ENCODE measurements at places on chromosomes 1 and 21. TPM values are rescaled to one million over a fixed set of nuclear protein-coding genes. Genes with fewer than 3 reads are reported as not detected.

DNA sequence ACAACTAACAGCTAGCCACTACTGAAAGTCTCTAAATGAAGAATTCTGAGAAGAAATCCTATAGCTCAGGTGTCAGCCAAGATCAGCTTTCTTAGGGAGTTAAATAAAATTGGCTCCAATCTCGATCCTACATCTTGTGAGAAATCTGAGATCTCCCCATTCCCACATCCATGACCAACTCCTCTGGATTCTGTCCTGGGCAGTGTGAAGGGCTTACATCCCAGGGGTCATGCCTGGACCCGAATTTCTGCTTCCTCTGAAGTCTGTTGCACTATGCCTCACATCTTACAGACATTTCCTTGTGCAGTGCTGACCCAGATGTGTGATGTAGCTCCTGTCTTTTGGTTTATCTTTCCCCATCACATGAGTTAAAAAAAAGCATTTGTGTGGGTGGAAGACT is 4.8 kb upstream of the TNN start:
- no peak for DNase-seq

DNA sequence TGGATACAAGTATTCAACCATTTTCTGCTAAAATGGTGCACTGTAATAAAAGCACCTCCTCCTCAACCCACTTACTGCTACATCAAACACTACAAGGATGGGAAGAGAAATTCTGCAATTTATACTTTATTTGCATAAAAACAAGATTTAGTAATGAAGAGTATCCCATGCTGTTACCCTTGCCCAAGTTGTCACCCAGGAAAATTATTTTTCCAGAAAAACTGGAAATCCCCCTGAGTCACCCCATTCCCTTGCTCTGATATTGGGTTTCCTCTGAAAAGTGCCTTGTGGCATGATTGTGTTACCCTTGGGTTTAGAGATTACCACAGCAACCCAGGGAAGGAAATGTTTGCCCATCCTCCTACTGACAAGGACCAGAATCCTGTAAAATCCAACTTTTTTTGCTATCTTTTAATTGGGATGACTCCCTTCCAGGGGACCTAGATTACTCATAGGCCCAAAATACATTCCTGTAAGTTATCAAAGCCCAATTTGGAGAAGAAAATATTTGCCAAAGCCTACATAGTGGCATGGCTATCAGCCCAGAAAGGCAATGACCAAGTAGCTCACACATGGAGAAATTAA is 16.5 kb upstream of the ZC3H11B start:
- DNase-seq, result no peak

GRCh38 chr21:41612674-41613532 is 104.9 kb upstream of the TMPRSS2 start:
- peak; percentile 98 for DNase-seq

GRCh38 chr1:19272064-19272463 is 16.5 kb downstream of the AKR7A3 start:
- DNase-seq, result no peak

Gene CLEC20A
- total RNA-seq, result not detected

Gene UBL4B
- total RNA-seq, result not detected

Gene CHRM3
- total RNA-seq, result 0.29 TPM

Gene ANGPTL3
- total RNA-seq, result not detected
